ENCODE measurements at places on chromosomes 2 and 18.

- no peak for DNase-seq
Measured at GRCh38 chr2:212142631-212143030, 396.0 kb downstream of the ERBB4 start.

DNA sequence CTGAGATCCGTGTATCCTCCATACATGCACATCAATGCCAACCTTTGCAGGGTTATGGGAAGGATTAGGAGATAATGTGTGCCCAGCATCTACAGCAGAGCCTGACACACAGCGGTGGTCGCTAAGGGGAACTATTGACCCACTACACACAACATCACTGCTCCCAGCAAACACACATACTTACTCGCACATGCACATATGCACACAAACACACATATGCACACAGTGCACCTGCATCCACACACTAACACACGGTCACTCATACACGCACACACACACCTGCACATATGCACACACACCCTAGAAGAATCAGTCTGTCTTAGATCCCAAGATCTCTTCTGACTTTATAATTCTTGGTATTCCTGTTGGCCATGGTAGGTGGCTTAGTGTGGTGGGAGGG, 118.3 kb downstream of the GYPC start:
- DNase-seq = no peak

DNA sequence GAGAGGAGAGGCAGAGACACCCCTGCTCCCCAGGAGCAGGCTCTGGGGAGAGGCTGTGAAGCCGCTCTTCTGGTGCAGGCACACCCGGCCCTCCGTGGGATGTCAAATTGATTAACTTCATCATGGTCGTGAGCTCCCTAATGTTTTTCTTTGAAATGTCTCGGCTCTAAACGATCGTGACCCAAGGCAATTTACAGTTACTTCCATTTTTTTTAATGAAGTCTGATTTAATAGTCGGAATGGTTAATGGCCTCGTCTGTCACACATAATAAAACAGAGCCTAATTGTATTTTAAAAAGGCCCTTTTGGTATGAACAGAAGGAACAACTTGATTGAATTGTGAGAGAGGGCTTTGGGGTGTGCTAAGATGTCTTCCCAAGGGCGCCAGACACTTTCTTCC, 130.2 kb downstream of the SMAD2 start:
- no peak for DNase-seq

- no peak for DNase-seq
Measured at GRCh38 chr2:237726401-237726830, 72.2 kb upstream of the RBM44 start.

DNA sequence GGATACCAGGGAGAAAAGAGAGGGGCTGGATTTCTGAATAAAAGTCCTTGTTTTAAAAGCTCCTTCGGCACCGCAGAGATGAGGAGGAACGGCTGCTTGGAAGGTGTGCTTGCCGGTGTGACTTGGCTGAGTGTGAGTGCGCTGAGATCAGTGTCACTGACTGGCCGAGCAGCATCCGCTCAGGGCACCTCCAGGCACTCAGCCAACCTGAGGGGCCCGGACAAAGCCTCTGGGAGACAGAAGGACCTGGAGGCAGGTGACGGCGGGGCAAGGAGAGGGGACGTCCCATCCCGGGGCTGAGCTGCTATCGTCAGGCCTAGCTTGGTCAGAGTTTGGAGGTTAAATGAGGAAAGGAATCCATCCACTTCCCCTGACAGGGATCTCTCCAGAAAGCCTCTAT, 16.8 kb upstream of the ALLC start:
- no peak for DNase-seq

DNA sequence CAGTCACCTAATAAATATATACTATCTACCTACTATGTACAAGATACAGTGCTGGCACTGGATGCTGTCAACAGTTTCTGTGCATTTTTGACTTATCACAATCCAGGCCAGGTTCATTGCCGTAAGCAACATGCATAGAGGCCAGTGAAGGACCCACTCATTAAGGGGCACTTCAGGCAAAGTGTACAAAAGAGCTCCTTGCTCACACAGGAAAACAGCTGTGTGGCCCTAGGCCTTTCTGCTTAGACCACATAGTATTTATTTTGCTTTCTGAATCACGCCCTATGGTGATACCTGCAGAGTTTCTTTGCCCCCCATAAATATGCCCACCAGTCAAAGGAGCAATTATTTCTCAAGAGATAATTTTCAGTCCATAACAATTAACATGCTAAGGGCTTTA, 39.6 kb upstream of the STAT4 start:
- DNase-seq = no peak

- no peak for DNase-seq
Measured at GRCh38 chr2:240498171-240498957, 59.4 kb downstream of the ANKMY1 start.

DNA sequence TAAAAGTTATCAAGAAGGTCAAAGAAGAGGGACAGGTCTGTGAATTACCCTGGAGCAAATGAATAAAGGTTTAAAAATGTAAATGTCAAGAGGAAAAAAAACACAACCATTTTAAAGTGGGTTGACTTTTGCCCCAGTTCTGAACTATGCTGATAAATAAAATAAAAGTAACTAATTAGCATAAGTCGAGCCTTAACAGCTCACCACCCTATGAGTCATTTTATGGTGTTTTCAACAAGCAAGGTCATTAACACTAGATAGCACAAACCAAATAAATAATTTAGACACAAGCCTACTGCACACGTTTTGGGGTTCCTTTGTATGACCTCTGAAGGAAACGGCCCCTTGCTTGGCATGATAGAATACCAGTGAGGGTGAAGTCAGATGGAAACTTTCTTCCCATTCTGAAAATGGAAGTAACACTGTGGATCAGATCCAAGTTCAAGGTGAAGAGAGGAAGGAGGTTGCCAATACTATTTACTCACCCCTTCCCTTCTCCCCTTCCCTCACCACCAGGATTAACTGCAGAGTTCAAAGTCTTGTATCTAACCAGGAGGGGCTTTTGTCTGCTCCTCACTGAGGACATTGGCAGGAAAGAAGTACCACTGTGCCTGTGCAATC, 380.0 kb upstream of the ACVR2A start:
- no peak for DNase-seq

DNA sequence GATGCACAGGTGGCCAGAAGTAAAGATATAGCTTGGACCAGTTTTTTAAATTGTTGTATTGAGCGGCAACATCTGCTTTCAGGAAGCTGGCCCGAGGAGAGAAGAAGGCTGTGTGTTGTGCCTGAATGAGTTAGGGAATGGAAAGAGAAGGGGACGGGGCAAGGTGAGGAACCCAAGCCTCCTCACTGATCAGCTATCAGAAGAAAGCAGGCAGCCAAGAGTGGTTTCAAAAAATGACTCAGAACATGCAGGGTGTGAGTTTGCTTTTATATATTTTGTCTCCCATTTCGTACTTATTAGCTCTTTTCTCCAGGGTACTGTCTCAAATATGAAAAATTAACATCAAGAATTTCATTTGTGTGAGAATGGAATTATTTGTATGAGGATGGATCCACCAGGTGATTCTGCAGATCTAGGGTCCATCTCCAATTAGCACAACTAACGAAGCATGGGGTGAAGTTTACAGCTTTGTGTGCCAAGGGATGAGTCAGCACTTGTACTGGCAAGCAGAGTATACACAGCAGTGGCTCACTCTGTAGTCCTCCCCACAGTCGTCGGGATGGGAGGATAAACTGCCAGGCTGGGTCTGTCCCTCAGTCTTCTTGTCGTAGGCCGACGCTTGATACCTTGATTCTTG, 175.7 kb downstream of the PIEZO2 start:
- DNase-seq = no peak

DNA sequence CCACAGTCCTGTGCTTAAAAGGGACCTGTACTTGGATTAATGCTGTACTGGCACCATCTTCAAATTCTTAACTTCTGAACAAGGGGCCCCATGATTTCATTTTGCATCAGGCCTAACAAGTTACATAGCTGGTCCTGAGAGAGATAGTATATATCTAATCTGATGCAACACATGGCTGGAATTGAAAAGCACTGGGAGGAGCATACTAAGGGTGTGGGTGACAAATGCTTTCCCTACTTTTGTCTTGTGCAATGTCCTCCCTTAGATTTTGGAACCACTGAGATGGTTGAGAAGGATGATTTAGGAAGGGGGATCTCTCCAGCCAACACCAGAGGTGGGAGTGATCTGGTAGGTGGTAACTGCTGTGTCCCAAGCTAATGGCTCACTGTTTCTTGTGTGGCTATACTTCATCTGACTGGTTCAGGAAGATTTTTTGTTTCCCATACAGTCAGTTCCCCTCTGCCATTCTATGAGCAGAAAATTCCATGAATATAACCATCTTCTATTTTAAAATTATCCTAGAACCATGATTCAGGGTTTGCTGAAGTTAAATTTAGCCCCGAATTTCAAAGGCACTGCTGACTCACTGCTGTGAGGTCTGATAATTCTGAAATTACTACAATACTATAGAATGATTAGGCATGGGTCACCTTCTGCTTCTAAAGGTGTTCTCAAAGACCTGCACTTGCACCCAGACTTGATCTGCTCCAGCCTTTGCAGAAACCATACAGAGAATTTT, 108.3 kb upstream of the NCKAP5 start:
- no peak for DNase-seq

DNA sequence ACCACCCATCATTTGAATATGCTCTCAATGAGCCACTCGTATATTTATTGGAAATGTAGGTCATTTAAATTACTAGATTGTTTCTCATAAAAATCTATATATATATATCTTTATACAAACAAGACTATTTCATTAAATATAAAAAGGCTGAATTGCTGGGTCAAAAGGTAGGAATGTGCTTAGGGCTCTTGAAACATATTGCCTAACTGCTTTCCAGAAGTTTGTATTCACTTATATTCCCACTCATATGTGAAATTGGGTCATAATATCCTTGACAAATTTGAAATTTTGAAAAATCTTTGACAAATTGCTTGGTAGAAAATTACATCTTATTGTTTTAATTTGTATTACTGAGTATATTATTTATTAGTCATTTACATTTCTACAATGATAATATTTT, 999.8 kb upstream of the CDH2 start:
- DNase-seq = no peak

DNA sequence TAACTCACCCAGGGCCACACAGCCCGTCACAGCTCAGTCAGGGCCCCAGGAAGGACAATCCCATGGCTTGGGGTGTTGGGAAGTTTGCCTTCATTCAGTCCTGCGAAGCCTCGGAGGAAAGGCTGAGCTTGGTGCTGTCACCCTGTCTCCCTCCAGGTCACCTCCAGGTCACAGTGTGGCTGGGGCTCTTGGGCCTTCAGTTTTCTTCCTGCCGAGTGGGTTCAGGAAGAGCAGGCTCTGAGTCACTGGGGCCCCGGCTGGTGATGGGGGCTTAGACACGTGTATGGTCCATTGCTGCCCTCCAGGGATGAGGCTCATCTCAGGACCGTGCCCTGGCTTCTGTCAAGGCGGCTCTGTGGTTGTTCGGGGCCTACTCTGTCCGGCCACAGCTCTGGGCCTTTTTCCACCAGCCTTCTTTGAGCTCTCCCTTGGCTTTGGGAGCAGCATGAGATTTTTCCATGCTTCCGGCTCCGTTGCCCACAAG, 118.6 kb downstream of the INHBB start:
- no peak for DNase-seq

DNA sequence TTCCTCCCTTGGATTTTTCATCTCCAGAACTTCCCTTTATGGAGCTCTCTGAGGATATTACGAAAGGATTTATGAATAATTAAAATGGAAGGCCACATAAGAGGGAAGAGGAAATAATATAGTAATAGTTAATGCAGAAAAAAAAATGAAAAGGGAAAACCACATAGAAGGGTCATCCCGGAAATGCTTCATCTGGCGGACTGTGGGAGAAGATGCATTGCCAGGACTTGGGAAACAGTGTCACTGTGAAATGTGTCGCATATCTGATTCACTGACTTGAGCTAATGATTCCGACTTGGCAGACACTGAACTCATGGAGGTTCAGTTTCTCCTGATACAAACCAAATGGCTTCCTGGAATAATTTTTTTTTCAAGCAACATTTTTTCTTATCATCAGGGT, 129.9 kb upstream of the RMP24 start:
- DNase-seq = no peak

DNA sequence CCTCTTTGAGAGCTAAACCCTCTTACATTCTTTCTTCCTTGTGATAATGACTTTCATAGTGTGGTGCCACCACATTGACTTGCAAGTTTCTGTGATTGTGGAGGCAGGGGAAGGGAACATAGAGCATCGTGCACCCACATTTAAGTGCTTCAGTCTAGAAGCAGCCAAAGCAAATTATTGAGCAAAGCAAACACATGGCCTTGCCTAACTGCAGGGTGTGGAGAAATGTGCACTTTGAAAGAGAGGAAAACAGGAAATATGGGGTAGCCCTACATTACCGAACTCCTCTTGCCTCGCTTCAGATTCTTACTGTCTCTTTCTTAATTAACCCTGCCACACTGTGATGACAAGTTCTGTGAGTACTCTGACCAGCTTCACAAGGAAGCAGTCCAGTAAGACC, 814.6 kb downstream of the SLC4A3 start:
- no peak for DNase-seq

DNA sequence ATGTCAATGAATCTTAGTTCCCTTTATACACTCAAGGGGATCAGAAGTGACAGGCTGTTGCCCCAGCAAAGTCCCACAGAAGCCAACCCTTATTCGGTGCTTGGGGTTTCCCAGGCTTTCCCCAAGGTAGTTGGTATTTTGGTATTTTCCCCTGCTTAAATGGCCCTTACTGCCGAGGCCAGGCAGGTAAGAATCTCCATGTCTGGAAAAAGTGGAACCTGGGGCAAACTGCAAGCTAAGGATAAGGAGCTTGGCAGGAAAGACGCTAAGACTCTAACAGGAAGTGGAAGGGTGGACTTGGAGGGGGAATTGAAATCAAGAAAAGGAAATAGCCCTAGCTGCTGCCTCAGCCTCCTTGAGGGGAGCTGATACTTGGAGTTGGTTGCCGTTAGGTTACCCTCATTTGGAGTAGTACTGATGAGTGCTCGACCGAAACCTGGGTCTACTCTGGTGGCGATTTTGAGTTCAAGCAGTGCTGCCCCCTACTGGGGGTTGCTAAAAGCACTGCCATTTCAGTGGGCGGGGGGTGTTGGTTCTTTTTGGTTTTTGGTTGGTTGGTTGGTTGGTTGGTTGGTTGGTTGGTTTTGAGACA, 3.3 kb upstream of the GPBAR1 start:
- DNase-seq = peak; percentile 46

GRCh38 chr2:69114534-69114933, 101.6 kb downstream of the ANTXR1 start:
- no peak for DNase-seq

DNA sequence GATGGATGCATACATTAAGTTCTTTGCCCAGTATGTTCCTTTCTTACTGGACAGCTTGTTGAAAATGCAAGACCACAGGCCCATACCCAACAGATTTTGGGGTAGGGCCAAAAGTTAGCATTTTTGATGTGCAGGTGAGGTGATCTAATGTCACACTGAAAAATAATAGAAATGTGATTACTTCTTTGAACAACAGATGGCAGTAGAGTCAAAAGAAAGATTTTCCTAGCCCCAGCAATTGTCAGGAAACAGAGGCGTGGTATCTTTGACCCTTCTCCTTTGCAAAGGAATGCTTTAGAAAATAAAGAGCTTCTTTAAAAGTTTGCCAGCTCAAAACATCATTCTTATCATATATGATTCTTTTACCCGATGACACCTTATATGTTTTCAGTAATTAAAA, 343.6 kb upstream of the SYT4 start:
- DNase-seq = no peak

Data from activated effector memory CD4-positive, alpha-beta T cell treated with Interleukin-2 at 50 U/mL for 16 hours (primary cell).